Activated CD8-positive, alpha-beta memory T cell treated with anti-CD3 and anti-CD28 coated beads for 24 hours (primary cell): ENCODE measurements at places on chromosomes 3 and 15.

- no peak for DNase-seq
Observed at GRCh38 chr3:7382293-7383010, 521.5 kb downstream of the GRM7 start.

- DNase-seq, result no peak
Observed at GRCh38 chr3:152381881-152382295, 113.2 kb downstream of the MBNL1 start.

DNA sequence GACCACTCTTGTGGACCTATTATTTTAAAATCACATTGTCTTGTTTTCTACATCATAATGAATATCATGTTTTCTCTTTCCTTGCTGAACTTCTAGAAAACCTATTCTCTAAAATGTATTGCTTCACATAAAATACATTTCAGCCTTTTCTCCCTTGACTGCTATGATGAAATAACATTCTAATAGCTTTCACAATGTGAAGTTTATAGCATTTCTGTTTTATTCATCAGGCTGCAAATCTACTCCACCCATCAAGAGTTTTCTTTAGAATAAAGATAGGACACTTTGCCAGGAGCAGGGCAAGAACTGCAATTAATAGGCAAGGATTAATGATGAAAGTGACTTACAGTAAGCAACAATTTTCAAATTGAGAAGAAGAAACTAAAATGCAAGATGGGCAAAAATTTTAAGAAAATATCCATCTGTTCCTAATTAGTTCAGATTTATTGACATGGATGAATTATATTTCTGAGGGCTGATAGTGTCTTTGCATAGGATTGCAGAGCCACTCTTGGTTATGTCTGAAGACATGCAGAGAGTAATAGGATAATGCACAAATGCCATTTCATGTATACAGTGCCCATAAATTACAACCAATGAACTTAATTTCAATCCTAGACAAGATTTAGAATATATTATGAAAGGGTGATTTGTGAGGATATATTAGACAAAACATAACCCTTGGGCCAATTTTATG lies 21.7 kb downstream of the LEKR1 start:
- DNase-seq, result no peak

GRCh38 chr3:188001926-188002325 lies 152.0 kb upstream of the LPP start:
- DNase-seq, result no peak

DNA sequence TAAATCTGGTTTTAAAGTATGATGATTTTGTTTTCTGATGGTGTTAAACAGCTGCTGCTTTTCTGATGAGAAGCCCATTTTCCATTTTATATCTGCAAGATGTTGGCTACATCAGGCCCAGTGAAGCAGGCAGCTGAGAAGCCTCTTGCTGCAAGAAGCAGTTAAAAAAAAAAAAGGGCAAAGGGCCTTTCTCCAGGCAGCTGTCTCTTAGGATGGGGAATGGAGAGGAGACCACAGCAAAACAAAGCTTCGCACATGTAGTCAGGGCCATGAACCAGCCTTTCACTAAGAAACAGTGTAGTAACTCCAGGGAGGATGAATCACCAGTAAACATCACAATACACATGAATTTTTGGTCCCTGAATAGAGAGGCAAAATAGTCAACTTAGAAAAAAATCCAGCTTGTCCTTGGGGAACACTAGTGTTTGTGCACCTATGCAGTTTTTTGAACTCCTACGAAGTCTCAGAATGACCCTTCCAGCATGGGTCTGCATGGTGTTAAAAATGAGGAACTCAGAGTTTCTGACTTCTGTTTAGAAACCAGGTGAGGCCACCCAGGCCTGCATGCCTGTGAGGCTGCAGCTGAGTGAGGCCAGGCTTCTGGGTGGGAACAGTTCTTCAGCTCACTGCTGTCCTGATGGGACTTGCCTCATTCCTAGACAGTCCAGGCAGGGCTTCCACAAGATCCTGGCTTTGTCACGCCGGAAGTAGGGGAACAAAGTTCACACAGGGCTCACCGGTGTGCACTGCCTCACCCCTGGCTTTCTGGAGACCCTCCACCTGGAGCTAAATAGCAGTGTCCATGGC lies 518.7 kb downstream of the MCTP2 start:
- DNase-seq, result no peak

DNA sequence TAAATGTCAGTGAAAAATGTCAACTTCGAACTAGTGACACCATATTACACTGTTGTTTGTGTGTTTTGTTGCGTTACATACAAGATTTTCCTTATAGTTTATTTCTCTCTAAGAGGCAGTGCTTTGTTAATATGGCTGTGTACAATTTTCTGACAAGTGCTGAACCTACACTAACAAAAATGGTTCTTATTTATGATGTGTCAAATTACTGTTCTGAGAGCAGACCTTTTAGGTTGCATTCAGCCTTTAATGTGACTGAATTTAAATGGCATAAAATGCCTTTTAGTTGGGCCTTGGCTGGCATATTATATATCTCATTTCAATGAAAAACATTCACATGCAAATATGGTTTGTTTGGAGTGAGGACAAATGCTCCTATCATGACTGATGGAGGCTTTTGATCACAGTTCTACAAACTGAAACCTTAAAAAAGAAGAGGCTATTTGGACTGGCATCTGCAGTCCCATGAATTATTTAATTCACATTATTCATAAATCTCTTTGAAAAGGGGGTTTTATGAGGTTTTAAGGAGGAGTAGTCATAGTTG lies 750.6 kb downstream of the CADM2 start:
- no peak for DNase-seq

GRCh38 chr3:4794331-4794730 lies 184.9 kb upstream of the BHLHE40 start:
- DNase-seq, result no peak

DNA sequence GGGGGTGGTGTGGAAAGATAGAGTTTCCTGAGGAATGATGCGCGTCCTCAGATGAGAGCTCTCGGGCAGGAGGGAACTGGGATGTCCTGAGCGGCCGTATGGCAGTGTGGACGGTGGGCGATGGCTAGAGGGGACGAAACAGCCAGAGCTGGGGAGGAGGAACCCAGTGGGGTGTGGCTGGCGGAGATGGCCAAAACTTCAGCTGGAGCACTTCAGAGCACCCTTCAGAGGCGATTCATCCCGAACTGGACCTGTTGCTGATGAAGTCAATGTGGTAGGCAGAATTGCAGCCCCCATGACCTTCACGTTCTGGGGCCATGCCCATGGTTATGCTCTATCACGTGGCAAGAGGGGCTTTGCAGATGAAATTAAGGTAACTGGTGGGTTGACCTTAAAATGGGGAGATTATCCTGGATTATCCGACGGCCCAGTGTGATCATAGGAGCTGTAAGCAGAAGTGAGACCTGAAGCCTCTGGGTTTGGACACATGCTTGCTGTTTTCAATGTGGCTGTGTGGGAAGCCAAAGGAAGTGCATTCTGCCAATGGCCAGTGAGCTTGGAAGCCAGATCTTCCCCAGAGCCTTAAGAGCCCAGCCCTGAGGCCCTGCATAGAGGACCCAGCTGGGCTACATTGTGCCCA lies 52.3 kb downstream of the ATP1B3 start:
- DNase-seq, result no peak

- no peak for DNase-seq
Observed at GRCh38 chr3:13147344-13147743, 74.1 kb upstream of the IQSEC1 start.

DNA sequence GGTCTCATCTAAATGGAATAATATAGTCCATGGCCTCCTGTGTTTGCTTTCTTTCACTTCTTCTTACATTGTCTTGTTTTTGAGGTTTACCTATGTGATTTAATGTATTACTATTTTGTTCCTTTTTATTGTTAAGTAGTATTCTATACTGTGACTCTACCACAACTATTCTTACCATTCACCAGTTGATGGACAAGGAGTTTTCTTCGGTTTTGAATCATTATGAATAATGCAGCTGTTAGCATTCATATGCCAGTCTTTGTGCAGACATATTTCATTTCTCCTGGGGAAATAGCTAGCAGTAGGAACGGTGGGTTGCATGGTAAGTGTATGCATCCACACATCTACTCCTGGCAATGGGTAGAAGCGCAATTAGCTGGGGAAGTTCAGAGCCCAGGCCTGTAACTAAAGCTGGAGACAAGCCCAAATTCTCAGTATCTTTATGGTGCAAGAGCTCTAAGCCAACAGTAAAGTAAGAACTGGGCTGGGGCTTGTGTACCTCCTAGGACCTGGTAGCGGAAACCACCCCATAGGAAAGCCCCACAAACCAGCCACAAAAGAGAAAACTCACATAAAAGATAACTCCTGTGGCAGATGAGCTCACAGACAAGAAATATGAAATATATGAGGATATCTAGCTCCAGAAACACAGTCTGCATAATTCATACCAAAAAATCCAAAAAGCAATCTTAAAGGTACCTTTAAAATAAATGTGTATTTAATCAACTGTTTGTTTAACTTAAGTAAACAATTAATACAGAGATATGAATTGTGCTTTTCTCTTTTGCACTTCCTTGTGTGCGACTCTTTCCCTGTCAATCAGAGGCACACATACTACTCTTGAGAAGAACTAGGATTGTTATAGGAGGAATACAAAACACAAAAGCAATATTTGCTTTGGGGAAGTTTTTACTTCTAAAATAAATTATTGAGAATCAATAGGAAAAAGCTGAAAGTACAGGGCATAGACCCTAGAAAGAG lies 2.7 kb upstream of the CSTA start:
- no peak for DNase-seq

- peak; percentile 78 for DNase-seq
Observed at GRCh38 chr3:11060500-11061251, 68.1 kb downstream of the SLC6A1 start.

- no peak for DNase-seq
Observed at GRCh38 chr3:28022916-28023315, 218.5 kb upstream of the CMC1 start.

GRCh38 chr15:79756365-79756764 lies 140.4 kb downstream of the MTHFS start:
- DNase-seq, result no peak

GRCh38 chr15:96138985-96139384 lies 191.5 kb upstream of the NR2F2 start:
- no peak for DNase-seq

DNA sequence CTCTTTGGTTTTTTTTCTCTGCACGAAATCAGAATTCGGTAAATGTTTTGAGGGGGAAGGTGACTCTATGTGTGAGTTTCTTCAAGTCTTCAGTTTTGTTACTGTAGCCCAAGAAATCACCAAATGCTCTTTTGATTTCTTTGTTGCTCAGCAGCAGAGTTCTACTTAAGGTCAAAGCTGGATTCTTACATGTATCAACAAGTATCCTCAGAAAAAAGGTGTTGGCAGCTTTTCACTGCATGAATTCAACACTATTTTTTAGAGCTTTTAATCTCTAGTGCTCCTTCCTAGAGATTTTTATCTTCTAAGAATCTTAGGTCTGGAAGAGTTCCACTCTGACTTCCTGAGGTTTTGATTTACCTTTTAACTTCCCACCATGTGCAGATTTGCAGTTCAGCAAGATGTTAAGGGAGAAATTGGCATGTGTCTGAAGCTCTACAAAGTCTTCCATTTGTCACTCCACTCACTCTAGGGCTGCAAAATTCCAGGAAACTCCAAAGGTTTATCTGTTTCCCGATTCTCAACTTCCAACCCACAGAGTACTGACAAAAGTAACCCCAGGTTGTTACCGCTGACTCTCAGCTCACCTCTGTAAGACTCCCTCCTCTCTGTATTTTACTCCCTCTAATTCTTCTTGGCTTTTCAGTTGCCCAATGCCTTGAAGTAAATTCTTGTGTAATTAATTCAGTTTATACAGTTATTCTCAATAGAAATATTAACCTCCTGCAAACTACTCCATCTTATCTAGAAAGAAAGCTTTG lies 13.3 kb upstream of the CD200 start:
- no peak for DNase-seq

DNA sequence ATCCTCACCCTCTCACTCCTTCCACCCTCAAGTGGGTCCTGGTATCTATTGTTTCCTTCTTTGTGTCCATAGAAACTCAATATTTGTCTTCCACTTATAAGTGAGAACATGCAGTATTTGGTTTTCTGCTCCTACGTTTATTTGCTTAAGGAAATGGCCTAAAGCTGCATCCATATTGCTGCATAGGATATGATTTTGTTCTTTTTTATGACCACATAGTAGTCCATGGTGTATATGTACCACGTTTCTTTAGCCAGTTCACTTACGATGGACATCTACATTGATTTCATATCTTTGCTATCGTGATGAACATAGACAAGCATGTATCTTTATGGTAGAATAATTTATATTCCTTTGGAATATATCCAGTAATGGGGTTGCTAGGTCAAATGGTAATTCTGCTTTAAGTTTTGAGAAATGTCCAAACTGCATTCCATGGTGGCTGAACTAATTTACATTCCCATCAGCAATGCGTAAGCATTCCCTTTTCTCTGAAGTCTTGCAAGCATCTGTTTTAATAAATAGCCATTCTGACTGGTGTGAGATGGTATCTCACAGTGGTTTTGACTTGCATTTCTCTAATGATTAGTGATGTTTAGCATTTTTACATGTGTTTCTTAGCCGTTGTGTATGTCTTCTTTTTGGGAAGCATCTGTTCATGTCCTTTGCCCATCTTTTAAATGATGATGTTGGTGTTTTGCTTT lies 650.2 kb downstream of the ZNF385D start:
- no peak for DNase-seq

DNA sequence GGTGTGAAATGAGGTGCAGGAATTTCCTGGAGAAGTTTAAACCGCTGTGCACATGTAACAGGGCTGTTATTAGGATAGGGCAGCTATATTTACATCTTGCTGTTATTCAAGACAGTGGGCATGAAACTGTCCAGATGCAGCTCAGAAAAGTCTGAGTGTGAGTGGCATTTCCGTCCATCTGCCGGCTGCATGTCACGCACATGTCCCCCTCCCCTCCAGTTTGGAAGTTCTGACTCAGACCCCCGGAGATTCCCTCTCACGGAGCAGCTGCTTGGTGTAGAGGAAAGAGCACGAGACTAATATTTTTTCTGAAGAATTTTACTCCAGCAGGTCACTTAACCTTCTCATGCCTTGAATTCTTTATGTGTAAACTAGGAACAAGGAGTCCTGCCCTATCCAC lies 69.8 kb downstream of the FEM1B start:
- DNase-seq, result no peak

GRCh38 chr3:169505577-169506230 lies 157.8 kb downstream of the MECOM start:
- no peak for DNase-seq

DNA sequence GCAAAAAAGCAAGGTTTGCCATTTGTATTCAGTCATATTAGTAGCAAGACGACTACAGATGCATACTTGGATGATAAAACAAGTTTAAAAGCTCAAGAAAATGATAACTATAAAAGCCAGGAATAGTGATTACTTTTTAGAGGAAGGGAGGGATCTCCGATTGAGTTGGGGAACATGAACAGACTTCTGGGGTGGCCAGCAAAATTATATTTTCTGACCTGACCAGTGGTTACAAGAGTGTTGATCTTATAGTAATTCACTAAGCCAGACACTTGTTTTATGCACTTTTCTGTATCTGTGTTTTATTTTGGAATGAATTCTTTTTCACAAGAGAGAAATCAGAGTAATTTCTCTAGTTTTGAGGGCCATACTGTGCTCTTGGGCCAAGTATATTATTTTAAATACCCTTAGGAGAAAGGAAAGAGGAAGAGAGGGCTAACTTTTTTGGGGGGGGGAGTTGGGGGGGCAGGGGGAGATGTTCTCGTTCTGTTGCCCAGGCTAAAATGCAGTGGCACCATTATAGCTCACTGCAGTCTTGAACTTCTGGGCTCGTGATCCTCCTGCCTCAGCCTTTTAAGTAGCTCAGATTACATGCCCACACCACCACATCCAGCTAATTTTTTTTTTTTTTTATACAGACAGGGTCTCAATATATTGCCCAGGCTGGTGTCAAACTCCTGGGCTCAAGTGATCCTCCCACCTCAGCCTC lies 57.3 kb downstream of the TGFBR2 start:
- no peak for DNase-seq

- DNase-seq, result peak; percentile 40
Observed at GRCh38 chr3:194973366-194974000, 287.8 kb downstream of the FAM43A start.

GRCh38 chr15:89090791-89091626 lies 2.8 kb downstream of the ABHD2 start:
- DNase-seq, result no peak
